ENCODE measurements at places on chromosomes 13 and 19.

DNA sequence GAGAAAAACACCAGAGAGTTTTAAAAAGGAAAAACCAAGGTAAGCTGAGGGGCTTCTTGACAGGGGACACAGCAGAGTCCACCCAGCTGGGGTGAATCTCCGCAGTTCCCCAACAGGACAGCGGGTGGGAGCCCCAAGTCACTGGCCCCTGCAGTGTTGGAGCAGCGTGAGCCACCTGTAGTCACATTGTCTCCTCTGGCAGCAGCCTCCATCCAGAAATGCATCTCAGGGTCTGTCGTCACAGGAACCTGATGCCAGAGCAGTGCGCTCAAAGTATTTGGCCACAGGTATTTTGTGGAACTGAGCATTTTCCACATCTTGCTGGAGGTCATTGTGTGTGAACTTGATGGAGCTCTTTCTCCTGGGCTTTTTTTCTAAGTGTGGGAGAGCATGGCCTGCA lies 24.7 kb downstream of the CHAMP1 start:
- no peak for DNase-seq

- DNase-seq, result no peak
Measured at GRCh38 chr13:108460043-108460442, 169.4 kb upstream of the MYO16 start.

DNA sequence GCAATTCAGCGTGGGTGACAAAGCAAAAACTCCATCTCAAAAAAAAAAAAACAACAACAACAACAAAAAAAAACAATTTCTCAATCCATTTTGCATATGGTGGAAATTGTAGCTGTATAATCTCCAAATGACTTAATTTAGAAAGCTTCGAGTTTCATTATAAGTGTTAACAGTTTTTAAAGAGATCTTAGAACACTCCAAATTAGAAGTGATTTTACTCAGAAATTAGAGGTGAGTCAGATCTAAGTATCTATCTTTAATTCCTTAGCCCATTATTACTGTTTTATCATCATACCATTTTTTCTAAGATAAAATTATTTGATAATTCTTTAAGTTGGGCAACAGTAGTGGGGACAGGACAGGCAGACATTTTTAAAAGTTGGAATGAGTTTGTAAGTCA lies 60.5 kb downstream of the ZMYM2 start:
- DNase-seq, result no peak

DNA sequence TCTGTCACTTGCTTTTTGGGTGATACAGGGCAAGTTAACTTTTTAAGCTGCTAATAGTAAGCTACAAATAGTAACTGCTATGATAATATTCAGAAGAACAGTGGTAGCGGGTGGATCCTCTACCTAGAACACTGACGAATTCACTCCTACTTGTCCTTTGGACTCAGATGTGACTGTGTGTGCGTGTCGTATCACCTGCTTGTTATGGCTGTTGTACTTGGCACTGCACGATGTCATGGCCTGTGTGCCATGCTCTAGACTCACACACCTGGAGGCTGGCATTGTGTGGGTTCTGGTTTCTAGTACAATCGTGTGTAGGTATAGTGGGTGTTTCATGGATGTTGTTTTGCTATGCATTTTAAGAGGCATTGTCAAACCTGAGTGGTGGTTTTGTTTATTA lies 130.8 kb downstream of the ATP8A2 start:
- DNase-seq, result no peak

DNA sequence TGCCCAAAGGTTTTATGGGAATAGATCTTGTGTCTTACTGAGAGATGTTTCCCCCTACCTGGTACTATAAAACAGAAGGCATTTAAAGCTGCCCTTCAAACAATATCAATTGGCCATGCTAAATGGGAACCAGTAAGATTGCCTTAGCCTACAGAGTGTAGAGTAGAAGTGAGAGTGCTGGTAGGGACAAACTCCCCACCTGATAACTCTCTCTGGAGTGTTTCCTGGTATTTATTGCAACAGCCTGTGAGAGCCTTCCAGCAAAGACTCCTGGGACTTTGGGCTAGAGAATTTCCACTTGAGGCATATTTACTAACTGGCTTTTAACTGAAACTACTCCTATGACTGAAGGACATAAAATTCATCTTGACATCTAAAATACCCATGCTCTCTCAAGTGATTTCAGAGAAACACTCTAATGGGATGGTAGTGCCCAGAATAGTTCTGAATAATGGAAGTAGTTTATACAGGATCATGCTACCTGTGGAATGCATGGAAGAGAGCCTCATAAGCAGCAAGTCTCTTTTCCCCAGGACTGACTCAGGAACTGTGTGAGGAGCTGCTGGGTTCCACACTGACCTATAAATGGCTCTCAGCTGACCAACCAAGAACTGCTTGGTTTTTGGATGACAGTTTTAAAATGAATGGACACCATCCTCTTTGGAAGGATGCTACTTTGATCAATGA lies 132.7 kb upstream of the SLITRK5 start:
- peak; percentile 7 for DNase-seq

DNA sequence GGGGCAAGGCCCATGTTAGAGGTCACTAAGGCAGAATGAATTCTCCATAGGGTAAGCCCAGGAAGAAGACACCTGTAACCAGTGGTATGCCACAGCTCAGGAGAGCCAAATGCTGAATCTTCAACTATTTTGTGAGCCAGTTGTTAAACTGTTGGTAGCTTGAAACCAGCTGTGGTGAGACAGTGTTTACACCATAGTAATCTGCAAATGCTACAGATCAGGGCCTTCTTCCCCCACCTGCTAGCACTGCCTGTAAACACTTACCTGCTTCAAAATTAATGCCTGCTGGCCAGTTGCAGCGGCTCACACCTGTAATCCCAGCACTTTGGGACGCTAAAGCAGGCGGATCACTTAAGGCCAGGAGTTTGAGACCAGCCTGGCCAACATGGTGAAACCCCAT lies 12.1 kb downstream of the FBXL12 start:
- DNase-seq, result no peak

- no peak for DNase-seq
Measured at GRCh38 chr13:27489456-27489855, 39.1 kb upstream of the MTIF3 start.

GRCh38 chr19:43618921-43619261 lies 538 bp downstream of the ZNF428 start:
- peak; percentile 63 for DNase-seq

GRCh38 chr13:97521726-97522125 lies 87.8 kb downstream of the RAP2A start:
- DNase-seq, result no peak

GRCh38 chr13:36764957-36765356 lies 54.1 kb upstream of the RFXAP start:
- DNase-seq, result no peak

DNA sequence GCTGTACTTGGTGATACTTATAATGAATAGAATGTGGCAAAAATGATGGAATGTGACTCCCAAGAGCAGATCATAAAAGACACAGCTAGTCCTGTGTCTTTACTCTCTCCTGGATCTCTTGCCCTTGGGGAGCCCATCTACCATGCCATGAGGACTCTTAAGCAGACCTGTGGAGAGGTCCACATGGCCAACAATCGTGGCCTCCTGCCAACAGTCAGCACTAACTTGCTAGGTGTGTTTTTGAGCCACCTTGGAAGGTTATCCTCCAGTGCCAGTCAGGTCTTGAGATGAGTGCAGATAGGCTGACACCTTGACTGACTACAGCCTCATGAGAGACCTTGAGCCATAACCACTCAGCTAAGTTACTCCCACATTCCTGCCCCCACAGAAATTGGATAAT lies 22.3 kb upstream of the GPR183 start:
- DNase-seq, result no peak

DNA sequence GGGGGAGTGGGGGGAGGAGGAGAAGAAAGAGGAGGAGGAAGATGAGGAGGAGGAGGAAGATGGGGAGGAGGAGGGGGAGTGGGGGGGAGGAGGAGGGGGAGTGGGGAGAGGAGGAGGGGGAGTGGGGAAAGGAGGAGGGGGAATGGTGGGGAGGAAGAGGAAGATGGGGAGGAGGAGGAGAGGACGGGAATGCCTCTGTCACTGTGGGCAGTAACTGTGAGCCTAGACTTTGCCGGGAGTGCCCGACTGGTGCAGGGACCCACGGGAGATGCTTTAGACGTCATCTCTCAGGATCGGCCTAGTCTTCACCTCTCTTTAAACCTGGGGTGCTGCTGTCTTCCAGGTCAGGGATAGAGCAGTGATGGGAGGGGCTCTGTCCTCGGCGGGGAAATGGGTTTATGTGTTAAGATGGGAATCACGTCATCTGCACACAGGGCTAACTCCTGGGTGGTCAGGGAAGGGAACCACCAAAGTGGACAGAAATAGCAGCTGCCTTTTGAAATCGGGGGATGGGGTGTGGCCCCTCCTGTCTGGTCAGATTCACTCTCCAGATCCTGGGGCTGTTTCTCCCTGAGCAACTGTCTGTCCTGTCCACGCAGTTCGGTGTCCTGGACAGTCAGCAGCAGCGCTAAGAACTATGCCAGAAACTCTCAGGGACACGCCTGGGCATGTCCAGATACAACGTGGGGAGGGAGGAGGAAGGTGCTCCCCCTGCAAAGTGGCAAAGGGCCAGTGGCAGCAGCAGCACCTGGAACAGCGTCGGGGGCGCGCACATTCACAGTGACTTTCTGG lies 26.9 kb downstream of the GAS6 start:
- no peak for DNase-seq

GRCh38 chr19:49689133-49690078 lies at the start of gene ADM5:
Gene ADM5 (plus strand): TSS chr19:49689594. CDS start chr19:49689838, 244 bp downstream.
- DNase-seq, result peak; percentile 43

- no peak for DNase-seq
Measured at GRCh38 chr19:20928371-20928770, 5.3 kb downstream of the ZNF85 start.

GRCh38 chr19:39097299-39097698 lies 13.1 kb downstream of the ACP7 start:
- no peak for DNase-seq

GRCh38 chr19:49667473-49667872 lies 1.7 kb downstream of the BCL2L12 start:
- DNase-seq, result no peak

- no peak for DNase-seq
Measured at GRCh38 chr19:6761053-6761676, 6.1 kb downstream of the SH2D3A start.

GRCh38 chr13:110231348-110232047 lies 75.5 kb downstream of the COL4A1 start:
- no peak for DNase-seq

DNA sequence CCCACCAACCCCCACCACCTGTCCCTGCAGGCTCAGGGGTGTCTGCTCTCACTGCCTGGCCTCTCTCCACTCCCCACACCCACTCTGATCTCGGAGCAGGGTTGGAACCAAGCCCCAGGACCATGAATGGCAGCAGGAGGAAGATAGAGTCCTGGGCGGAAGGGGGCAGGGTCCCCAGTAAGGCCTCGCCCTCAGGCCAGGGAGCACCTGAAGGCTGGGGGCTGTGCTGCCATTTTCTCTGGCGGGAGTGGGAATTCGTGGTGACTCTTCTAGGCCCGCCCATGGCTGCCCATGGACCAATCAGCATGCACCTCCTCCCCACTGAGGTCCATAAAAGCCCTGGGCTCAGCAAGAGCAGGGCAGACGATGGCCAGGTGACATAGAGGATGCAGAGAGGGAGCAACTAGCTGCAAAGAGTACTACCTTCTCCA lies 25.0 kb downstream of the KBTBD6 start:
- DNase-seq, result no peak

GRCh38 chr19:50875795-50876422 lies 2.7 kb downstream of the KLK2 start:
- no peak for DNase-seq

- DNase-seq, result no peak
Measured at GRCh38 chr19:48158210-48158790, 11.8 kb downstream of the LIG1 start.

DNA sequence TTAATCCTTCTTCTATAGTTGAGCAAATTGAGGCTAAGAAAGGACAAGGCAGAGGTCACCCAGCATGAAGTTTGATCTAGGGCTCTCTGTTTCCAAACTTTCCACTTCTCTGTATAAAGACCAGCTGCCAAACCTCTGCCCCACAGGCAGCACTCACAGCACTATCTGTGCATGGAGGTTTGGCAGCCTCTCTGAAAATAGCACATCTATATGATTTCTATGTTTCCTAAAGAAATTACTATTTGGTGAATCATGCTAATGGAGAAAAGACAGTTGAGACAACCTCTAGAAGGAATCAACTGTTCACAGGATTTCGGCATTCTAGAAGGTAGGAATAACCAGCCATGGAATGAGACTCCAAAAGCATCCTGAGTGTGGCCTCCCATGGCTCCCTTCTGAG lies 554.5 kb downstream of the IRS2 start:
- no peak for DNase-seq

GRCh38 chr19:3722443-3723109 lies 14.4 kb downstream of the TJP3 start:
- DNase-seq, result no peak

DNA sequence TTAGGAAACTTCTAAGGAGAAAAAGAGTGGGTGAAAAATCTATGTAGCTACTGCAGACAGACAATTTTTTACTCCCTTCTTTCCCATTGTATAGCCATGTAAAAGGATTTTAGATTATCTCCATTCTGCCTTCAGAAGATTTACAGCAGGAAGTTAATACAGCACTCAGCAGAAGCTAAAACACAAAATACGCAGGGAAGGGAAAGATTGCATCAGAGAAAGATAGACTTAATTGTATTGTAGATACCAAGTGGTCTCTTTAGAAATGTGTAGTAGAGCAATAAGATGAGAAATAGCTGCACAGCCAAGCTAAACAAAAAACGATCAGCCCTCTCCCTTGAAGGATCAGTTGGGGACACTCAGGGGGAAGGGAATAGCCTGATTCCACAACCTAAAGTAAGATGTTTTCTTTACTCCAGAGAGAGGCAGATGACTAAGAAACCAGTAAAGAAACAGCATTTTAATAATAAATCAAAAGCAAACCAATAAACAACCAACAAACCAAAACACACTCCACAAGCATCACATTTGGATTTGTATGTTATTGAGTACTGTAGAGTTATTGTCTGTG lies 236.7 kb upstream of the SLITRK1 start:
- no peak for DNase-seq

DNA sequence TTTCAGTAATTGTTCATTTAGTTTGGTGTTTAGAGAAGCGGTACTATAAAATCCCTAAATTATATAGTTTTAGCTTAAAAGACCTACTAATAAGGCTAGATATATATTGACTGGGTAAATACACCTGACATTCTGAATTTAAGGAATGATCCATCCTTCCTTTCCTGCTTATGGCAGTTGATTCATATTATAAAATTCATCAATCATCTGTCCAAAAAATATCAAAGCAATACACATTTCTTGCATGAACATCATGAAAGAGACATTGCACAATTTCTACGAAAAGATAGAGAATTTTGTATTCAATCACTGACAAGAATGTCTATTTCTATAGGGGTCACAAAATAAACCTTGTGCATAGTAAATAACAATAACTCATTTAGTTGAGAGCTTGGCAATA lies 514.9 kb downstream of the SLITRK6 start:
- no peak for DNase-seq

- peak; percentile 44 for DNase-seq
Measured at GRCh38 chr19:45499196-45500180, 1.2 kb downstream of the PPM1N start.

- no peak for DNase-seq
Measured at GRCh38 chr13:100130092-100130491, 41.2 kb downstream of the PCCA start.
